ENCODE measurements at places on chromosomes 2 and 18. TPM values are rescaled to one million over a fixed set of nuclear protein-coding genes. Genes with fewer than 3 reads are reported as not detected.
A peak's percentile ranks its signal among the peaks of the same experiment; 100 is the strongest.

- DNase-seq = no peak
Observed at GRCh38 chr2:120396861-120397811, 51.2 kb downstream of the INHBB start.

DNA sequence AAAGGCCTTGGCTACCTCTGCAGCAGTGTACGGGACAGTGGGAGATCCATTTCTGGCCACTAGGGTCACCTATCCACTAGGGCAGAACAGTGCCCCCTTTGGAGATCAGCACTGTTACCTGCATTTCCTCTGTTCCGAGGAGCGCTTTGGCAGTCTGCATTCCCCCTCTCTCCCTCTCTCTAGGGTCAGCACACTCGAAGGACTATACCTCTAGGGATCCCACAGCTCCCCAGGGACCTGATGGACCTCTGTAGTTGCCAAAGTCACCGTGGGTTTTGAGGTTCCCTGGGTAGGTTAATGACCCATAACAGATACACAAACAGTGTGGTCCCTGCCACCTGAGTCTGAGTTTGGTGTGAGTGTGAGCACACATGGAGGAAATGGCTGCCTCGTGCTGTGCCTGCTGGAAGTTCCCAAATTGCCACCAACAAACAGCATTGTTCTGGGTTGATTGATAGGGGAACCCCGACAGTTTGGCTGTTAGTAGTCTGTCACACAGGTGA lies 99.8 kb upstream of the VWC2L start:
- DNase-seq = no peak

DNA sequence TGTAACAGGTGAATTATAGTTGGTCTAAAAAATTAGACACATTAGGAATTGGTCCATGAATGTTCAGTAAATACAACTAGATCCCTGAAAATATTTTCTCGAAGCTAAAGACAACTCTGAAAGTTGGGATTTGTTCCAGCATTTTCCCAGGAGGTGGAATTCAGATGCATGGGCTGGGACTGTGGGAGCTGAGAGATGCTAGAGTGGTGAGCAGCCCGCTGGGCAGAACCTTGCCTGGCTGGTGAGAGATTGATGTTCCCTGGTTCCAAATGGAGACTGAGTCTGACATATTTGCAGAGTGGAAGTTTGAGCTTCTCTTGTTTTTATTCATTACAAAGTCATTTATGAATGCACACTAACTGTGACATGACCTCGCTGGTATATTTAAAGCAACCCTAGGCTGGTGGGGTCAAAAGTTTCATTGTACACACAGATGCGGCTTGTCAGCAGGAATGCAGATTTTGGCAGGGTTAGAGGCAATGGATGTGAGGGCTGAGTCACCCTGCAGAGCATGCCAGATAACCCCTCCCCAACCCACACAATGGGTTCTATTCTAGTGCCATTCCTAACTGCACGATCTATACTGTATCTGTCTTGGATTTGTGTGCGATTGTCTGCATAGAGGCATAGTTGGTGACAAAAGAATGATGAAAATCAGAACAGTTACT lies 23.5 kb upstream of the TMEM178A start:
- DNase-seq = no peak

DNA sequence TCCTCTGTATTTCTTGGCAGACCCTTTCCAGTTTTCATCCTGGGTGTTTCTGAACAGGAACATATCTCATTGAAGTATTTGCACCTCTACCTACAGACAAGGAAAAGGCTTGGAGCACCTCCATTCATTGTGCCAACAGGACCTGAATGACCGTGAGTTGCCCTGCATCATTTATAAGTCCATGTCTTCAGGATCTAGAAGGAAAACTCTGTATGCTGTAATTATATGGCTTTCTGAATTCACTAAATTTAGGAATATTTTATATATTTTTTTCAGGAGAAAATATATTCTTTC lies 402.3 kb upstream of the SLC14A2 start:
- DNase-seq = no peak

GRCh38 chr2:69011611-69012157 lies 1.3 kb upstream of the ANTXR1 start:
- no peak for DNase-seq

GRCh38 chr18:73679941-73680712 lies 467.5 kb downstream of the FBXO15 start:
- DNase-seq = no peak

DNA sequence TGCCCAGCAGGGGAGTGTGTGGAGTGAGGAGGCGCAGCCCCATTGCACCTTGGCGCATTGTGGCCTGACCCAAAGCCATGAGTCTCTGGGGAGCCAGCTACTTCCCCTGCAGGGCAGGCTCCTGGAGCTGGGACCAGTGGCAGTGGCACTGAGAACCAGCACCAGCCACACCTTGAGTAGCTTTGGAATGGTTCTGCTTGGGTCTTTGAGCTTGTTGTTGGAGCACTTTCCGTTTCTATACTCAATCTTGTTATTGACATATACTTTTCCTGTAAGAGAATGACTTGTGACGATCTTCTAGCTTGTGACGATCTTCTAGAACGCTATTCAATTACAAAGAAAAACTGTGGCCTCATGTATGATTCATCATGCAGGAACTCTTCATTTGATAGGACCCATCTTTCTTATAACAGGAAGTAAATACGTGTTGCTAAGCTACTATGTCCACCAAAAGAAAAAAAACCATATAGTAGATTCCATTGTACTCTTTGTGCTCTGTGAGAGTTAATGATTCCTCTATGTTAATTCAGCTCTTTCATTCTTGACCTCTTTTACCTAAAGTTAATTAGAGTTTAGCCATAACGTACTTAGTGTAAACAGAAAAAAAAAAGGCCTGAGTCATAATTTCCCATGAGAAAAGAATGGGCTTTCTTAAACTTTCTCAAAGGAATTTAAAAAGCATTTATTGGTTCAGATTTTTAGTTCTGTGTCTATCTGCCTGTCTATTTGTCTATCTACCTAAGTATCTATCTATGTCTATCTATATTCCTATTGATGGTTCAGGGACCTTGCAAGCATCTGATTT lies 113.1 kb downstream of the GATA6 start:
- peak; percentile 25 for DNase-seq

- no peak for DNase-seq
Observed at GRCh38 chr18:32438173-32438572, 32.5 kb downstream of the GAREM1 start.

- no peak for DNase-seq
Observed at GRCh38 chr18:37540424-37541138, 25.0 kb downstream of the CELF4 start.

GRCh38 chr2:11482473-11483035 lies 16.6 kb upstream of the E2F6 start:
- no peak for DNase-seq

- peak; percentile 77 for DNase-seq
Observed at GRCh38 chr2:73112913-73113854, at the start of gene RAB11FIP5. Gene RAB11FIP5 (minus strand): TSS chr2:73112948. CDS start chr2:73112777, 171 bp downstream.

GRCh38 chr2:23492921-23493320 lies 107.9 kb downstream of the KLHL29 start:
- DNase-seq = no peak

PSMA8 gene
- not detected for total RNA-seq

DNPEP gene
- 94.2 TPM for total RNA-seq

CTAGE1 gene
- total RNA-seq = not detected

ZBTB7C gene
- total RNA-seq = 52.1 TPM

DSC3 gene
- 0.34 TPM for total RNA-seq
